ENCODE measurements at places on chromosomes 3 and 15.

- no peak for DNase-seq
Measured at GRCh38 chr3:53101956-53102355, 28.3 kb downstream of the RFT1 start.

DNA sequence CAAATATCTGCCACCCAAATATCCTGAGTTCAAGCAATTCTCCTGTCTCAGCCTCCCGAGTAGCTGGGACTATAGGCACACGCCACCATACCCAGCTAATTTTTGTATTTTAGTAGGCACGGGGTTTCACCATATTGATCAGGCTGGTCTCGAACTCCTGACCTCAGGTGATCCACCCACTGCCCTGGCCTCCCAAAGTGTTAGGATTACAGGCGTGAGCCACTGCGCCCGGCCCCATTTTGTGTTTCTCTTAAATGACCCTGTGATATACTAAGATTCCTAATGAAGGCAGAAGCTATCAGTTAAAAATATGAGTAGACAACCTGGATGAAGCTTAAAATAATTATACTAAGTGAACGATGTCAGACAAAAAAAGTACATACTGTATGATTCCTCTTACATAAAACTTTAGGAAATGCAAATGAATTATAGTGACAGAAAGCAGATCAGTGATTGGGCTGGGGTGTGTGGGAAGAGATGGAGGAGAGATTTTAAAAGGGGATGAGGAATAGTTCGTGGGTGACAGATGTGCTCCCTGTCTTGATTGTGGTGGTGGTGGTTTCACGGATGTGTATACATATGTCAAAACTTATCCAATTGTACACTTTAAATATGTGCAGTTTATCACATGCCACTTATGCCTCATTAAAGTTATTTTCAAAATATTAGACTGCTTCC is 3.8 kb upstream of the KLHL40 start:
- no peak for DNase-seq

DNA sequence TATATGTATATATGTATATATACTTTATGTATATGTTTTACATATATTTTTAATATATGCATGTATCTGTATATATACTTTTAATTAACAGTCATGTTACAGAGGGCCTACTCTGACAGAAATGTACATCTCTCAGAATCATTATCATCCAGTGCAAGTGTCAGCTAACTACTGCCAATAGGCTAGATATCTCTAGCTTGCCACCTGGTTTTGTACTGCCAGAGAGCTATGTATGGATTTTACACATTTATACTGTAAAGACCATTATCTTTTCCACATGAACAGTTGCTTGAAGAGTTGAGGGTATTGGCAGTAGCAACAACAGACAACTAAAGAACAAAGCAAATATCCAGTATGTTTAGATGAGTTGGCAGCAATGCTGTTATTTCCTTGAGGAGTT is 99.7 kb upstream of the VGLL3 start:
- DNase-seq: no peak

DNA sequence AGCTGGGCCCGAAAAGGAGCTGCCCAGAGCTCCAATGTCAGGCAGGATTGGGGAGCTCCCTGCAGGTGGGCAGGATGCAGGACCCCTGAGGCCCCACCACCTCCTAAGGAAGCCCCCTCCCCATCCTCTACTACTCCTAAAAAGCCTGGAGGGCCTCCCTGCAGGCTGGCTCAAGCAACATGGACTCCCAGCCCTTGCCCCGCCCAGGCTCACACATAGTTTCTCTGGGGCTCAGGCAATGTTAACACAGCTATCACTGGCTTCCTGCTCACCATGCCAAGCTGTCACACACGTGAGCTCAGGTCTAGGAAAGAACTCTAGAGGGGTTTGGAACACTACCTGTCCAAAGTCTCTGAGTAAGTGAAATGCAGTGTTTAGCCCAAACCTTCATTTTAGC is 65.4 kb upstream of the ZNF148 start:
- DNase-seq: no peak

GRCh38 chr15:93341164-93341563 is 252.2 kb upstream of the RGMA start:
- no peak for DNase-seq

DNA sequence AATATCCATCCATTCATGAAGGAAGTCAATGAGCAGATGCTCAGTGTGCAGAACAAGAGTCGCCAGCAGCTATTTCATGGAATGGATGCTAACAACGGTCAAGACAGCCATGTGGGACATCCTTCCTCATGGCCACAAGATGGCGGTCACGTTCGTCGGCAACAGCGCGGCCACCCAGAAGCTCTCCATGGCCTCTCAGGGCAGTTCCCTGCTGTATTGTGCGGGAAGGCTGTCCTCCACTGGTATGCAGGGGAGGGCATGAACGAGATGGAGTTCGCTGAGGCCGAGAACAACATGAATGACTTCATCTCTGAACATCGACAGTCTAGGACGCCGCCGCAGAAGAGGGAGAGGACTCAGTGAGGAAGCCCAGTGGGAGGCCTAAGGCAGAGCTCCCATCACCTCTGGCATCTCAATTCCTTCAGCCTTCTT is 208.3 kb downstream of the TJP1 start:
- no peak for DNase-seq

- no peak for DNase-seq
Measured at GRCh38 chr3:183493296-183494045, 62.0 kb downstream of the KLHL6 start.

- DNase-seq: no peak
Measured at GRCh38 chr3:111763968-111764367, 95.1 kb upstream of the PHLDB2 start.

DNA sequence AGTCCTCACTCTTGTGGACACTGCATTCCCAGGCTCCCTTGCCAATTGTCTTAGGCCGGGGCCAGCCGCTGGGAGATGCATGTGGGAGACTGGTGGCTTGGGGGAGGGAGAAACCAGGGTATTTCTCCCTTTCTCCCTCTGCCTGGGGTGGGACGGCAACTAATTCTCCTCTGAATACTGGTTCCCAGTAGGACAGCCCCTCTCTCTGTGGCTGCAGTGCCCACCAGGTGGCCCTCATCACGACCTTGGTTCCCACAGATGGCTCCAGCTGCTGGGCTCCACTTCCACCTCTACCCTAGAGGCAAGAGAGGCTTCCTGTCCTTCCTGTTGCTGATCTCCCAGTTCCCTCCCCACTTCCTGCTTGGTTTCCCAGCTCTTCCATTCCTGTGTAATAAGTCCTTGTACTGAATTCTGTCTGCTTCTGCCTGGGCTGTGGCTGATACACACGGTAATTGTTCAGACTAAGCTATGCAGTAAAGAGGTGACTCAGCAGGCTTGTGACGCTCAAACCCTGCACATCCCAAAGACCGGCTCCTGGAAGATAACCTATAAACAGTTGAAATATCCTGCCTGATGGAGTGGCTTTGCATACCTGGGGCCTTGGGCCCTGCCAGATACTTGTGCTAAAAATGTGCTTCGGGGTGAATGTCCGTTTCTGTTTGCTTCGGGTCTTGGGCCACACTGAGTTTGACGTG is 20.4 kb upstream of the COPG1 start:
- DNase-seq: no peak

DNA sequence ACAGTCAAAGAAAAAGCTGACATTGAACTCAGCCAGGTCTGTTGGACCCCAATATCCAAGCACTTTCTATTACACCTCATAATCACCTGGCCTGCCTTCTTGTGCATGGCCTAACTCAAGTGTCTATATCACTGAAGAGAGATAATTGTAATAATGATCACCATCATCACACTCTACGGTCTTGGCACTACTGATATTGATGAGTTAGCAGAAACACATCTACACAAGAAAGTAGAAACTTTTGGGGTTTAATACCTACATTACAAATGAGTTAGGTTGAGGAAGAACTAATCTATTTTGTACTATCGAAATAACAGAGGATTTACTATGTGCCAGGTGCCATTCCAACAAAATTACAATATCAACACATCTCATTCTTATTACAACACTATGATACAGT is 30.7 kb downstream of the TUSC7 start:
- DNase-seq: no peak

DNA sequence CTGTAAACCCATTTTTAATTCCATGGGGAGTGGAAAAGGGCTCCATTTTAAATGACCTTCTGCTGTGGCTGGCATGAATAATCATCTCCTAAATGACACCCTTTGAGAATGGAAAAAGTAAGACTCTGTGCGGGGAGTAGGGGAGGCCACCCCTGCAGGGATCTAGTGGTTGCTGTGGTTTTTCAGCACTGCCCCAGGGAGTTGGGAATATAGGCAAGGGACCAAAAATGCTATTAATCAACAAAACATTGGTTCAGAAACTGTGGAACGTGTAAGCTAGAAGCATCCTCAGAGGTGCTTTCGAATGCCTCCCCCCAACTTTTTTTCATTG is 30.1 kb upstream of the ADAMTS7 start:
- DNase-seq: no peak

DNA sequence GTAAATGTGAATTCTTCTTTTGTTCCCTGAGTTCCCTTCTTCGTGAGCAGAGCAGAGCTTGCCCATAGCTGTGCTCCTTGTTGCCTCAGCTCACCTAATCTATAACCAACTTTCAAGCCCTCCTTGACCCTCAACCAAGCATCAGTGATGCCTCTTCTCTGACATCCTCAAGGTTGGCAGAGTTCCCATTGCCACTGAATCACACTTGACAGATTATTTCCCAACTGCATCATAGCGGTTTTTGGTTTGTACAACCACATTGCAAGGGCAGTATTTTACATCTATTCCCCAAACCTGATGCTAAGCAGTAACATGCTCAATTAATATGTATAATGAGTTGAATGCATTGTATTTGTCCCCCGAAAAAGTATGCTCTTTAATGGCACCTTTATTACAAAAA is 133.0 kb upstream of the SNTN start:
- no peak for DNase-seq

- DNase-seq: no peak
Measured at GRCh38 chr3:107369791-107370190, 7.4 kb upstream of the CCDC54 start.

- DNase-seq: no peak
Measured at GRCh38 chr3:170203457-170203856, 18.8 kb upstream of the PRKCI start.

DNA sequence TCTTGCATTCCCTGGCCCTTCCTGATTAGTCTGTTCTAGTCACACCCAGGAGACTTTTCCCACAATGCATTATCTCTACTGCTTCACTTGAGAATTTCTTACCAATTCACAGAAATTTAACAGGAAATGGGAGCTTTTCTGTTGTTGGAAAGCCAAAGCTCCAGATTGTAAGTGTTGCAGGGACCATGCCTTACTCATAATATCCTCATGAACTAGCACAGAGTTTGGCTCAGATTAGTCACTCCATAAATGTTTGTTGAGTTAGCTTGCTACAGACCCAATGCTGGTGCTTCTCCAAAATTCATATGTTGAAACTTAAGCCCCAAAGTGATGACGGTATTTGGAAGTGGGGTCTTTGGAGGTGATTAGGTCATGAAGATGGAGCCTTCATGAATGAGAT is 232.6 kb downstream of the GAP43 start:
- no peak for DNase-seq

DNA sequence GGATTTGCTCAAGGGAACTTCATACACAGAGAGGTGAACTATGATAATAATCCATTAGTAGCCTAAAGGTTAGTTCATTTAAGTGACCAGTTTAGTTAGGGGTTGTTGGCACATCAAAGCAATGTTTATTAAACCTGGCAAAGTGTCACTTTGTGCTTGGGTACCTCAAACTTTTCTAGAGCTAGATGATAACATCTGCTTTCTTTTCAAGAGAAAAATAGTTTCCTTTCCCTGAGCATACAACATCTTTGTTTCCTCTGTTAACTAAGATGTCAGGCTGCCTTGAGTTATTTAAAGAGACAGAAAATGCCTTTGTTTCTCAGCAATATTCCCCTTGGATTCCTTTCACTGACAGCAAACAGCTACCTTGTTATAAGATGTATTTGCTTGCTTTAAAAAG is 26.7 kb upstream of the SMAD3 start:
- DNase-seq: no peak

DNA sequence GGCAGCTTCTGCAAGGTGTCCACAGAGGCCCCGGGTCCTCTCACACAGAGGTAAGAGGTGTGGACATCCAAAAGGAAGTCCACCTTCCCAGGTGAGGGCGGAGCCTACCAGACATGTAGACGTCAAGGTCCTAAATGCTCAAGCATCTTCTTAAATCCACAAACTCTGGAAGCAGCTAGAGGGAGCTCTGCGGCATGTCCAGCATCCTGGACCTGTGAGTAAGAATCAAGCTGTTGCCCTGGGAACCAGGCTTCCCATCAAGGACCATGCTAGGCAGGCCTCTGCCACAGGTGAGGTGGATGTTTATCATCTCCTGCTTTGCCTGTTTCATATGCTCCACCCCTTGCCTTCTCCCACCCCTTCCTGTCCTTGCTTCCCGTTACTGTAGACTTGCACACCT is 368.2 kb downstream of the GABRG3 start:
- no peak for DNase-seq

- DNase-seq: no peak
Measured at GRCh38 chr3:108092501-108092900, 1.7 kb upstream of the CD47 start.

DNA sequence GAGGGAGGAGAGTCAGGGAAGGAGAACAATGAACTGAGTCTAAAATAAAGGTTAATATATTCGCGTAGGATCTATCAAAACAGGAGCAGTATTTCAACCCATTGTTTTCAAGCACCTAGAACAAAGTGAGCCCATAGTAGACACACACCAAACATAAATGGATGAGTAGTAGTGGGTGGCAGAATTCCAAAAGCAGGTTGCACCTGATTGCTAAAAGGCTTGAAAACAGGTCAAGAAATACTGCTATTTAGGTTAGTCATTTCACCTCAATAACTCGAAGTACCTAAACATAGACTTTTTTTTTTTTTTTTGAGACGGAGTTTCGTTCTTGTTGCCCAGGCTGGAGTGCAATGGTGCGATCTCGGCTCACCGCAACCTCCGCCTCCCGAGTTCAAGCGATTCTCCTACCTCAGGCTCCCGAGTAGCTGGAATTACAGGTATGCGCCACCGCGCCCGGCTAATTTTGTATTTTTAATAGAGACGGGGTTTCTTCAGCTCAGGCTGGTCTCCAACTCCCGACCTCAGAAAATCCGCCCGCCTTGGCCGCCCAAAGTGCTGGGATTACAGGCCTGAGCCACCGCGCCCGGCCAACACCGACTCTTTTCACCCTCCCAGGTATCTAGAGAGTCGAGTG is 855 bp upstream of the ABHD5 start:
- no peak for DNase-seq

DNA sequence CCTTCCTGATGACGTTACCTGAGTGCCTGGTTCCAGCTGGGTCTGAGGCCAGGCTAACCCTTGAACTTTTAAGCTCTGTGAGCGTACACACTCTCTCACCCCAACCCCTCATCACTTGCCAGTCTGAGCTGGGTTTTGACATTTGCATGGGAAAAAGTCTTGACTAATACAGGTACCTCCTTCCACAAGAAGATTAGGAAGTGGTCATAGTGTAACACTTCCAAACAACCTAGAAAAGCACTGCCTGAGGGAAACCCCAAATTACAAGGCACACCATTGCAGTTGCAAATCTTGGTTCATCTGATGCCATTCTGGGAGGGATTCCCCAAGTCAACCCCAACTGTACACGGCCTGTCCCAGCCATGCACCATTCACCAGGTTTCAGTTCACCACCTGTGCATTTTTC is 499.8 kb downstream of the FOXP1 start:
- DNase-seq: no peak

All from NCI-H1930 (cell line).